ENCODE measurements at places on chromosomes 3 and 15.

- DNase-seq: no peak
Measured at GRCh38 chr3:46573701-46574100, 7.6 kb upstream of the LRRC2 start.

DNA sequence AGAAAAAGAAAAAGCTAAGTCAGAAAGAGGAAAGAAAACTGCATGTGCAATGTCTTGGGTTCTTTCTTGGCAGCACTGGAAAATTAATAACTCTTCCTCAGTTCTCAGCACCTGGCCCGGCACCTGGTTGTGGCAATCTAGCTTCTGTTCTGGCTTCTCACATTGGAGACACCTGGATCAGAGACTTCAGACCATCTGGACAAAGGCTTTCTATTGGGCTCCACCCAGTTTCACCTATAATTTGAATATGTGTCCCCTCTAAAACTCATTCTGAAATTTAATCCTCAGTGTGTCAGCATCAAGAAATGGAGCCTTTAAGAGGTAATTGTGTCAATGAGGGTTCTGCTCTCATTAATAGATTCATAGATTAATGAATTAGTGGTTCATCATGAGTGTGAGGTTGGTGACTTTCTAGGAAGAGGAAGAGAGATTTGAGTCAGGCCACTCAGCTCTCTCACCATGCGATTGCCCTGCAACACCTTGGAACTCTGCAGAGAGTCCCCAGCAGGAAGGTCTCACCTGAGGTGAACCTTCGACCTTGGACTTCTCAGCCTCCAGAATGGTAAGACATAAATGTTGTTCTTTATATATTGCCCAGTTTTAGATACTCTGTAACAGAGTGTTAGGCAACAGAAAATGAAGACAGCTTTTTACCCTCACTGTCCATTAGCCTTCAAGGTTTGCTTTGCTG lies 679.9 kb downstream of the NTRK3 start:
- no peak for DNase-seq

GRCh38 chr3:146561879-146562278 lies 17.5 kb upstream of the PLSCR1 start:
- no peak for DNase-seq

DNA sequence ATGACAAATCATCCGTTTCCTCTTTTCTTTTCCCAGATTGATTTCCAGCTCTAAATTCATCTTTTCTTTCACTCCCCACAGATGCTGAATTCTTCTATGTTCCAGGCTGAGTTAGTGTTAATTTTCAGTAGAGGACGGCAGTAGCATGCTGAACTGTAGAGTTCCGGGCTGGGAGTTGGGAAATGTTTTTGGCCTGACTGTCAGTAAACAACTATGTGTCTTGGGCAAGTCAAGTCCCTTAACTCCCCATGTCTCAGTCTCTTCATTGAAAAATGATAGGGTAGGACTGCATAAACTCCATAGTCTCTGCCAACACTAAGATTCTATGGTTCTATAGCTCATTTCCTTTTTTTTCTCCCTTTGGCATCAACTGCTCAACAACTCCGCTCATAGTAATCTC lies 333.9 kb downstream of the TIGIT start:
- DNase-seq: no peak

DNA sequence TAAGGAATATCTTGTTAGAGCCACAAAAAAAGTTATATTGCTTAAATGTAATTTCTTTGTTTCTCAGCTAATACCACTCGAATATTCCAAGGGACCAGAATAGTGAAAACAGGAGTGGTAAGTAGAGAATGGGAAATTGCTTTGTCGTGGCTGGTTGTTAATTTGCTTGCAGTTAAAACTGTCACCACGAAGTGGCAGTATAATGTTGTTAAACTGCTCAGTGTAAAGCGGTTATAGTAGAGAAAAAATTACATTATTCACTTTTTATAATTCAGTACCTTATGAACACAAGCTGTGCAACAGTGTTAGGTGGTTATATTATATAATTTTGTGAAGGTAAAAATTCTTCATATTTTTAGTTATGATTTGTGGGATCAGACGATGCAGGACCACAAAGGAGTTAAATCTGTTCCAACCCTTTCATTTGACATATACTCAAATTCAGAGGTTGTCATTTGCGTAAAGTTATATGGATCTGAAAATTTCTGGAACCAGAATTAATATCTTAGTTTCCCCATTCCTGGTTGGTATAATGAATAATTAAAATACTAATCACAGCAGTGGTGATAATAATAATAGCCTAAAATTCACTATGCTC lies 171.8 kb downstream of the FEZF2 start:
- peak; percentile 14 for DNase-seq

DNA sequence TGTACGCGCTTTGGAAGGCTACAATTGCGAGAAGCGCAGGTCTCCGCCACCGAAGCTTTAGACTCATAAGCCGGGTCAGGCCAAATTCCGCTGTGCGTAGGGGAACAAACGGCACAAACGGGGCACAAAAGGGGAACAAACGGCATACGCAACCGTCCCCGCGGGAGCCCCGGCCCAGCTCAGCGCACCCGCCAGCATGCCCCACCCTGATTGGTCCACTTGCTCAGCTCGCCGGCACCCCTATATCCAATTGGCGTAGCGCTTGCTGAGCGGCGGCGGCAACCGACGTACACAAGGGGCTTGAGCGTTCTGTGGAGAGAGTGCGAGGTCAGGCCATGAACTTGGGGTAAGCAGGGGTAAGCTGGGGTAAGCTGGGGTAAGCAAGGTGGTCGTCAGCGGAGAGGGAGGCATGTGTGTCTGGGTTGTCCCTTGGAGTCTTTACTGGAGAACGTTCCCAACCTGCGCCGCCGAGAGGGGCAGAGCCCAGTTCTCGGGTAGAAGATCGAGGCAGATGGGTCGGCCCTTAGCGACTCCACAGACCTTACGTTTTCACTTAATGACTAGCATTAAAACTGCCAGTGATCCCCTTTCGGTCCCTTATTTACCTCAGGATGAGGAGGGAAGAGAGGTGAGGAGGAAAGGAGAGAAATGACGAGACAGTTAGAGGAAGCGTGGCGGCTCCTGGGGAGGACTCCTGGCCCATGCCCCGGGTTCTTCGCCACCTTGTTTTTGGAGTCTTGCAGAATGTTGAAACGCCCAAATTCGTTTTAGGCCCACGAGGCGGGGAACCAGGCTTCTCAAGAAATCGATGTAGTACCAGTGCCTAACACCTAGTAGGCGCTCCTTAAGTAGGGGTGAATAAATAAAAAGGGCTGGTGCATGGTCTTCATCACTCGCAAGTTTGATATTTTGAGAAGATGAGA lies at the start of gene CCDC66:
TSS of gene CCDC66 (plus strand) at position 268 of the 923 bp plus-strand sequence. CDS start at position 336, 68 bp downstream.
- peak; percentile 93 for DNase-seq

DNA sequence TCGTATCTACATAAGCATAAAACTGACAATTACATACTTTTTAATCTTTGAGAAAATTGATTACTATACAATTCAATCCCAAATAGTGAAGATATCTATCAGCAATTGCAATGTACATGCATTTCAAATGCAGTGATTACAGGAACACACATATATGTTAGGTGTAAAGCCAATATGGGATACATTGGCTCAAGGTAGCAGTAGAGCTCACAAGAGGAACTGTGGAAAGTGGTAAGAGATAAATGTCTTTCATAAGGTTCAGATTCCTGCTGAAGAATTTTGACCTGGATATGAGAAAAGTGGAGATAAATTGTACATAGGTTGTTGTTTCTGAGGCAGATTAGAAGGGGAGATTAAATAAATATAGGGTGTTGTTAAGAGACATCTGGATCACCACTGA lies 1280.5 kb downstream of the OTOL1 start:
- no peak for DNase-seq

GRCh38 chr3:160259589-160259988 lies 34.4 kb downstream of the C3orf80 start:
- no peak for DNase-seq
